ENCODE measurements at places on chromosomes 6 and 20.

DNA sequence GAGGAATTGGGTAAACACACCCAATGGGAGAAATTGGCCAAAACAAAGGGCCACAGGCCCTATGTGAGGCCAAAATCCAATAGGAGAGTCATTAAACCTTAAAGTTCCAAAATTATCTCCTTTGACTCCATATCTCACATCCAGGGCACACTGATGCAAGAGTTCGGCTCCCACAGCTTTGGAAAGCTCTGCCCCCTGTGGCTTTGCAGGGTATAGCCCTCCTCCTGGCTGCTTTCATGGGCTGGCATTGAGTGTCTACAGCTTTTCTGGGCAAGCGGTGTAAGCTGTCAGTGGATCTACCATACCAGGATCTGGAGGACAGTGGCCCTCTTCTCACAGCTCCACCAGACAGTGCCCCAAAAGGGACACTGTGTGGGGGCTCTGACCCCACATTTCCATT, 160.5 kb downstream of the ADGRG6 start:
- no peak for DNase-seq

DNA sequence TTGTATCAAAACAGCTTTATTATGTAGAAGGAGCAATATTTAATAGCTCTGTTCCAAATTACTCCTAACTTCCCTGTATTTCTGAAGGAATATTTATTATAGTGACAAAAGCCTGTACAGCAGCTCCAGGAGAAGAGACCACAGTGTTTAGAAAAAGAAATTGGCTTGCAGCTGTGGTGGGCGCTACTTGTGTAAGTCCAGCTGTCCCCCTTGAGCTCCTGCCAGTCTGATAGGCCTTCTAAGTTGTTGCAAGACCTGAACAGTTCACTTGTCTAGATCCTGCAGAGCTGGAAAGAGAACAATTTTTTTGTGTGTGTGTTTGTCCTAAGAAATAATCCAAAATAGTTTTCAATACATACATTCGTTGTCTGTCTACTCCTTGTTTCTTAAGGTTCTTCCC, 86.6 kb downstream of the JARID2 start:
- no peak for DNase-seq

GRCh38 chr20:42093542-42094440, 475.6 kb upstream of the CHD6 start:
- DNase-seq: no peak

- DNase-seq: no peak
These were observed 77.1 kb downstream of the SHLD1 start for GRCh38 chr20:5827098-5827853.

GRCh38 chr20:34296468-34296867, 6.7 kb downstream of the AHCY start:
- no peak for DNase-seq

DNA sequence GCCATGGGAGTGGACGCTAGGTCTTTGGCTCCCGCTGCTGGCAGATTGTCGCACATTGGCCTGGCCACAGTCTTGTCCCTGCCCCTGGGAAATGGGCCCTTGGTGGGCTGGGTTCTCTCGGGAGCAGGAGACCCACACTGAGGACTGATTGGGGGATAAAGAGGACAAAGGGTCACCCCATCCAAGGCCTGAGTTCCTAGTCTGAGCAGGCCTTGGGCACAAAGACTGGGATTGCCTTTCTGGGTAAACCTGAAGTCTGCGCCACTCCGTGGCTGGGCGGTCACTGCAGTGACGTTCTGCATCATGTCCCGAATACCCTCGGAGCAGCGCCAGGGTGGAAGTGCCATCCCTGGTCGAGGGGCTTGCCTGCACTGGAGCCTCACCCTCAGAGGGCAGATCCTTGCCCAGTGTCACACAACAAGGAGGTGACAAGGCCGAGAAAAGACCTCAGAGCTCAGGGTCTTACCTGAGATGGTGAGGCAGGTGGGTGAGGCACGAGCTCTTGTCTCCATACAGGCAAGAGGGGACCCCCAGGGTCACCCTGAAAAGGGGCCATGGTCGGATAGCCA, 36.1 kb upstream of the ZBP1 start:
- DNase-seq: no peak

DNA sequence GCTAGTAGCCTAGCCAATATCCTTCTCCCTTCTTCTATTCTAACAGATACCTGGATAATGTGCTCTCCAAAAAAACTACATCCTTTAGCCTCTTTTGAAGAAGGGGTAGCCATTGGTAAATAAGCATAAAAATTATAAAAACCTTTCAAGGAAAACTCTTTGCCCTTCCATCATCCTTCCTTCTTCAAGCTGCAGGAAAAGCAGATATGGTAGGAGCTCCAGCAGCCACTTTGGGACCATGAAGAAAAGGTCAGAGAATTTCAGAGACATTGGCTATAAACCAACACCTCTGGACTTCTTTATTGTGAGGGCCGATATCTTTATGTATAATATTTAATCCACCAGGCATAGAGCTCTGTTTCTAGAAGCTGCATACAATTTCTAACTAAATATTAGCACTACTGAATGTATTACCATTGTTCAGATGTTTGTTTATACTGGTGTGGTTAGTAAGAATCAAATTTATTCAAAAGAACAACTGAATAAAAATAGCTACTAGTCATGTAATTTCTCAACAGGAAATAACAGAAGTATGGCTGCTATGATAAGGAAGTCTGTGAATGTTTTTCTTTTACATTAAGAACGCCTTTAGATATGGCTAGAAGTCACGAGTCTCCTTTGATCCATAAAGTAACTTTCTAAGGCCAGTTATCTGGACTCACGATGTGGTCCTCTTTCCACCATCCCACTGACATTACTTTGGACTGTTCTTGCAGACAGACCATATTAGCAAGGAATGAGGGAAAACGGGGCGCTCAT, 32.2 kb downstream of the MYLK4 start:
- DNase-seq: no peak

DNA sequence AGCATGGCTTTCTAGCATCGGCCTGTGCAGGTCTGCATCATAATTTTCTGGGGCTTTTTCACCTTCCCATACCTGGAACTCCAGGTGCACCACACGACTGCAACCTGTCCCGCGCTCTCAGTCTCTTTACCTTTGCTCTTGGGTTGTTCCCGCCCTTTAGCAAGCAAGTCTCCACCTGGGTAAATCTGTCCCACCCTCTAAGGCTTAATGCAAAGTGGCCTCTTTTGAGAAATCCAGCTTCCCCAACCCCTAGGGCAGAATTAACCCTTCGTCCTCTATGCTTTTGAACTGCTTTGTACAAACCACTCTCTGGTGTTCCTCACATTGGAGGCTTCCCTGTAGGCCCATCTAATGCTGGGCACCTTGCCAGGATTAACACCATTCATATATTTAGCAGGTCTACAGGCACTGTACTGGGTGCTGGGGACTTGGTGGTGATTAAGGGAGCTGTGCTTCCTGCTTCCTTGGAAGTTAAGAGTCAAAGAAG, 2.8 kb downstream of the ITPR3 start:
- no peak for DNase-seq

DNA sequence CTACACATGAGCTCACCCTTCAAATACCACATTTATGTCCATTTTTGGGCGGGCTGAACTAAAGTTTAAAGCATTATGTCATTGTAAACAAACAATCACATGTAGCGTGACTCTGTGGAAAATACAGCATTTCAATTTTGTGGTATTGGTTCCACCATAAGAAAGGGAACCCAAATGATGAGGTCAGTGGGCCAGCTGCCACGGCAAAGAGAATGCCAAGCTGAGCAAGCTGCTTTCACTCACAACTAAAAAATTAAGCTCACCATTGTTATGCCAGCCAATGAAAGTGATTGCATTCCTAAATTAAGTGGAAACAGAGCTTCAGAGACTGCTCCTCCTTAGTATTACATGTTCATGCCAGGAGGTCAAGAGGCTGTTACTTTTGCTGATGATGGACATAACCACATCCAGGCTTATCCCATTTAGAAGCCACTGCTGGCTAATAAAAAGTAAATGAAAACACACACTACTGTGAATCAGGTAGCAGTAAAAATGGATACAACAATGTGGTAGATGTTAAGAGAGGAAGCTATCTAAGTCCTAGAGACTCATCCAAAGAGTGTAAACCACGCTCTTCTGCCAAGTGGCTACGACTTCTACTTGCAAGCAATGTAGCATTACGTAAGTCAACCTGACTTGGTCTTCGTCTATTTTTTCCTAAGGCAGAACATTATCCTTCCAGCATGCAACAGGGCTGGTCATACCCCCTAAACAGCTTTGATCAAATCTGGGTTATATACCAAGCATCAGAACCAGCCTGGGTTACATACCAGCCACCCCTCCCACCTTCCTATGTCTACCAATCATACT, 164.8 kb downstream of the BACH2 start:
- DNase-seq: no peak

DNA sequence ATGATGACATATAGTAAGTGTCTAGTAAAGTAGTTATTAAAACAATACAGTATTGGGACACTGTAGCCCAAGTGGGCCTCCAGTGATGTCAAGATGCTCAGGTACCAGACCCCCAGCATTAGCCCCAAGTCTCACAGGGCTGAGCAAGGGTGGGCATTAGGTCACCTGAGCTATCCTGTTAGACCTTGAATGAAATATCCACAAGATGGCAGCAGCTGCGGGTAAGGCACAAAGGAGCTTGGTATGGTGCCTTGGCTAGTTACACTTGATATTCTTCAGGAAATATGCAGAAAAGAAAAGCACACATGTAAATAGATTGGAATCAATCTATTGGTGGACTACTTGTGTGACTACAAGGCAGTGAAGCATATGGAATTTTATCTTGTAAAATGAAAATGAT, 701.8 kb upstream of the ADGRB3 start:
- DNase-seq: no peak

DNA sequence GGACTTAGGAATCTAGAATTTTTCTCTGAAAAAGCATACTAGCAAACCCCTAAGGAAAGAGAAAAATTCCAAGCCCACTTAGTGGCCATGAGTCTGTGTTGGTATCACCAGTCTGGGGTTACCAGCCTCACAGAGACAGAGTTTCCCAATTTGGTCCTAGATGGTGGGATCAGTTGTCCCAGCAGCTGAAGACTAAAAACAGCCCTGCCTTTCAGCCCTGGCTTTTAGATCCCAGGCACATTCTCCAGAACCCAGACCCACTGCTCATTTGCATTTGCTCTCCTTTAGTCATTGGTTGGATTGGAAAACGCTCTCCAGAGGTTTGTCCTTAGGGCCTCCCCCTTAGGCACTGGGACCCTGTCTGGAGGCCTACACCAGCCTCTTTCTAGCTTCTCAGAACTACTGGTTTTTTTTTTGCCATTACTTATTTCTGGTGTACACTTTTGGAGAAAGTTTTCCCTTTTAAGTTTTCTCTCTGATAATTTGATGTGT, 39.1 kb upstream of the FOXO3 start:
- no peak for DNase-seq

DNA sequence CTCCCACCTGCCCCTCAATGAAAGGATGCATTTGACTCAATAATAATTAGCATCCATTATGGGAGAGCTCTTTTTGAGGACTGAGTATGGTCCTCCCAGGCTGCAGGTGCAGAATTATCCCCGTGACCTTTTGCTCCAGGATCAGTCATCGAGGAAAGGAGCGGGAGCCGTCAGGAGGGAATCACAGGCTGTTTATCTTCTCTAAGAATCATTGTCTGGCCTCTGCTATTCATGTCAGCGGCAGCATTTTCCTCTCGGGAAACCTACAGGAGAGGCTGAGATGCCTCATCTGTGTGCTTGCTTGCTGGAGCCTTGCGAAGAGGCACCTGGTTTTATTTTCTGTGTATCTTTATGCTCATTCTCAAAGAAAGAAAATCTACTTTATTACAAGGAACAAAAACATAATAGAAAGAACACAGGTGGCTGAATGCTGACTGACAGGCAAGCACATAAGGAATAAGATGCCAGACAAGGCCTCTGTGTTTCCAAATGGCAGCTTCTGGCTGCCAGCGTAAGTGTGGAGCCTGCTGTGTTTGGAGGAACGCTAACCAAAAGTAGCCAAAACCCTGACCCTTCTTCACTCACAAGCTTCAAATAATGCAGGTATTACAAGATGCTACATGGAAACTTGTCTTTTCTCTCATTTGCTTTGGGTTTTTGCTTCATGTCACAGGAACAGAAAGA, 539.1 kb upstream of the MARCKS start:
- peak; percentile 13 for DNase-seq

GRCh38 chr6:41477572-41477971, 68.6 kb upstream of the FOXP4 start:
- no peak for DNase-seq

DNA sequence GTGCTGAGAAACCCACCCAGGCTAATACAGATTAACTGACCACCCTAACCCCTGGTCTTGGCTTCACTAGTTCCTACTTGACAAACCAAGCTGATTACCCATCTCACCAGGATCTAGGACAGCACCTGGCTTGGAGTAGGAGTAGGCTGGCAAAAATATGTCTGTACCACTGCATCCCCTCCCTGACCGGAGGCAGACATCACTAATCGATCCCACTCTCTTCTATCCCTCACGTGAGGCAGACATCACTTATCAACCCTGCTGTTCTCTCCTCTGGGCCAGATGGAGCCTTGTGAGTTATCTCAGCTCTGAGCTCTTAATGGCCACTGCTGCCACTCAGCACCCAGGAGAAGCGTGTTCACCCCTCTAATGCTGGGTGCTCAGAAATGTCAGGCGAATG, 324.3 kb downstream of the CDH4 start:
- no peak for DNase-seq

GRCh38 chr6:80259118-80259517, 152.6 kb downstream of the BCKDHB start:
- no peak for DNase-seq

GRCh38 chr6:129921169-129921817, 60.2 kb upstream of the TMEM244 start:
- DNase-seq: no peak

GRCh38 chr6:157594292-157594691, 213.3 kb downstream of the ZDHHC14 start:
- DNase-seq: no peak

DNA sequence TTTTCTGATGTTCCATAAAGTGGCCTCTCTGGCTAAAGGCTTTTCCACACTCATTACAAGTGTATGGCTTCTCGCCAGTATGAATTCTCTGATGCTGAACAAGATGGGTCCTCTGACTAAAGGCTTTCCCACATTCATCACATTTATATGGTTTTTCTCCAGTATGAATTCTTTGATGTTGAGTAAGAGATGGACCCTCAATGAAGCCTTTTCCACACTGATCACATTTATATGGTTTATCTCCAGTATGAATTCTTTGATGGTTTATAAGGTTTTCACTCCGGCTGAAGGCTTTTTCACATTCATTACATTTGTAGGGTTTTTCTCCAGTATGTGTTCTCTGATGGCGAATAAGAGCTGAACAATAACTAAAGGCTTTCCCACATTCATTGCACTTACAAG, 20.4 kb downstream of the ZNF184 start:
- DNase-seq: no peak

Measured in right kidney (tissue), 9 donors.